ENCODE measurements at places on chromosomes 16 and 17.

DNA sequence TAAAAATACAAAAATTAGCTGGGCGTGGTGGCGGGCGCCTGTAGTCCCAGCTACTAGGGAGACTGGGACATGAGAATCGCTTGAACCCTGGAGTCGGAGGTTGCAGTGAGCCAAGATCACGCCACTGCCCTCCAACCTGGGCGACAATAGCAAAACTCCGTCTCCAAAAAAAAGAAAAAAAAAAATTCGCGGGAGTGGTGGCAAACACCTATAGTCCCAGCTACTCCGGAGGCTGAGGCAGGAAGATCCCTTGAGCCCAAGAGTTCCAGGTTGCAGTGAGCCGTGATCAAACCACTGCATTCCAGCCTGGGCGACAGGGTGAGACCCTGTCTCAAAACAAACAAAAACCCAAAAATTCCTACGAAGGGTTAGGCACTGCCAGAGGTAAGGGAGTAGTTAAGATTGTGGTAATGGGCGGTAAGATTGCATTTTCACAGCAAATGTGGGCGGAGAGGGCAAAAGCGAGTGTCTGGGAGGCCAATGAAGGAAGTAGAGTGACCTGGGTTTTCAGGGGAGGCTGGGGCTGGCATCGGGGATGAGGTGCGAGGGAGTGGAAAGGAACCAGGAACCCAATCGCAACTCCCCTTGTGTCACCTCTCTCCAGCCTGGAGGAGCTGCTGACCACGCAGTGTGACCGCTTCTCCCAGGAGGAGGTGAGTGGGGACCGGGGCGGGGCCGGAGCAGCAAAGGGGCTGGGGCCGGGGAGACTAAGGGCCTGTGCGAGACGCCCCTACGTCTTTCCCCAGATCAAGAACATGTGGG lies 2.6 kb downstream of the MYL11 start:
- DNase-seq, result no peak

DNA sequence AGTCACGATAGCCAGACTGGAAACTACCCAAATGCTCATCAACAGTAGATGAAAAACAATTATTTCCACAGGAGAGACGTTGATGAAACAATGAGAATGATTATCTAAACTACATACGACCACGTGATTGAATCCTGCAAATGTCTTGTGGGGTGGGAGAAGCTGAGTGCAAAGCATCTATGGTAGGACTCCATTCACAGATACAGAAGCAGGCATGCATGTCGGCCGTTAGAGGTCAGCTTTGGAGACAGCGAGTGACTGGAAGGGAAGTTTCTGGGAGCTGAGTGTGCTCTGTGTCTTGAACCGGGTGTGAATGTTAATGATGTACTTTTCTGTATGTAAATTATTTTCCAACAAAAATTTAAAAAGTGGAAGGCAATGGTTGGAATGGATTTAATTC lies 71.5 kb upstream of the DNAJA2 start:
- no peak for DNase-seq

DNA sequence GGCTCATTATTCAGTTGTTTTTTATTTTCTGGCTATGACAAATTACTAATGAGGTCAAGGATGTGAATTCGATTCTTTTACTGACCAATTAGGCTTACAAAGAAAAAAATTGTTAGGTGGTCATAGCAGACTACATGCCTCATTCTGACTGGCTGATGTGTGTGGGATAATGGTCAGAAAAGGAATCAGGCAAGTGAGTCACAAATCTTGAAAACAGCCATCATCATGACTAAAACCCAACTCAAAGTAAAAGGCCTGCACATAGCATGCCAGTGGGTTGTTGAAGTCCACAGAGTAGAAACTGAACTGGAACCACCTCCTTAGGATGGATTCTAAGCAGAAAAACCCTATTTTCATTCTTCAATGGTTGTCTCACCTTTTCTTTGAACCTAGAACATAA lies 8.6 kb downstream of the RPGRIP1L start:
- DNase-seq, result no peak

DNA sequence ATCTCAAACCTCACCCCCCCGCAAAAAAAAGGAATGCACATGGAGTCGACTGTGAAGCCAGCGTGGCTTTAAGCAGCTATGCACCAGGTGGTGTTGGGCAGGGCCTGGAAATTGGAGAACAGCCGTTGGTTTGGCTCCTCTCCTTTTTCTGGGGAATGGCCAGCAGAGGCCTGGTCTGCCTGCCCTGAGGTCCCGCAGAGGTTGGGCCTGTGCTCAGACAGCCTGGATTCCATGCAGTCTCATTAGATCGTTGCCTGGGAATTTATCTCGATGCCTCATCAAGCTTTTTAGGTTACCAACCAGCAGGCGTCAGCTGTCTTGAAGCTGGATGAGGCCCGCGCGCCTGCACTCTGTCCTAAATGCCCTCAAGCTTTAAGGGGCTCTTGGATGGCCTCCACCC lies 9.8 kb downstream of the SLC12A3 start:
- no peak for DNase-seq

DNA sequence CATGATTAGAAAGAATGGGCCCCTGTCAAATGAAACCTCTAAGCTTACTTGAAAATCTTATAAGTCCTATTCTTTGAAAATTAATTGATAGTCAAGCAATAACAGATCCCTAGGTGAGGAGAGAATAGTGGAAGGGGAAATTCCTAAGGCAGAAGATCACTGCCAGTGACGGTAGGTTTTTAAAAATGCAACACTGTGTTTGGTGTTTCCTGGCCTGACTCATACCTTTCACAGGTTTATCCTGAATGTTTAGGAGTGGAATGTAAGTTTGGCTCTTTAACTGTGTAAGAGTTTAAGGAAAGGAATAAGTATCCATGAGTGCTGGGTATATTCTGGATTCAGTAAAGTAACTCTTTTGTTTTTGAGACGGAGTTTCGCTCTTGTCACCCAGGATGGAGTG lies 23.8 kb downstream of the HAPSTR1 start:
- no peak for DNase-seq

- peak; percentile 37 for DNase-seq
These were observed 14.4 kb downstream of the ZNF232 start for GRCh38 chr17:5097101-5097834.

- DNase-seq, result no peak
These were observed 31.2 kb downstream of the CDH3 start for GRCh38 chr16:68676113-68676860.

GRCh38 chr16:56935201-56935600 lies 3.3 kb downstream of the HERPUD1 start:
- DNase-seq, result no peak

DNA sequence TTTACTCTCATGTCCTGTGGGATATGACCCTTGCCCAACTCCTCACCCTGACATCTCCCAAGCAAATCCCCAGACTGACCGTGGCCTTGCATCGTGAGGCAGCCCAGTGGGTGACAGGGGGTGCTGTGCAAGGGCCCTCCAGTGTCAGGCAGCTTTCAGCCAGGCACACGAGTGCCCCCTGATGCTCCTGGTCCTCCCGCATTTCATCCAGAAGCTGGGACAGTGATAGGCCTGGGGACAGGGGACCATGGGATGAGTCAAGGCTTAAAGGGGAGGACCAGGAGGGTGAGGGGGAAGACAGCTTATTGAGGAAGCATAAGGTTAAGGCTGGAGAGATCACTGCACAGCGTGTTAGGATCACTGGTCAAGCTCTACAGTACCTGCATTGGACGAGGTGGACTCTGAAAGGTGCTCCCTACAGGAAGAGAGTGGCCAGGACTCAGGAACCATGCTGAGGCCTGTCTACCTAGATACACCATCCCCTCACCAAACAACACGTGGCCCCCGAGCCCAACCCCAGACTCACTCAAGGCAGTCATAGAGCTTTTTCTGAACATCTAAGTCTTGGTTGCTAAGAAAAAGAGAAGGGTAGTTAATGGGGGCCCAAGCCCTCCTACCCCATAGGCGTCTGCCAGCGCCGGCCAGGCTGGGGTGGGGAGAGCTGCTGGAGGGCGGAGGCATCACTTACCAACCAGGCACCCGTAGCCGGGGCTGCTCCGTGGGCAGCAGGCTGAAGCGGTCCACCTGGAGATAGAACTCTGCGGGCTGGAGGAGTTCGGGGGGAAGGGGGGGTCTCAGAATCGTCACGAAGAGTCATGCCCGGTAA lies 998 bp downstream of the ACD start:
- no peak for DNase-seq

DNA sequence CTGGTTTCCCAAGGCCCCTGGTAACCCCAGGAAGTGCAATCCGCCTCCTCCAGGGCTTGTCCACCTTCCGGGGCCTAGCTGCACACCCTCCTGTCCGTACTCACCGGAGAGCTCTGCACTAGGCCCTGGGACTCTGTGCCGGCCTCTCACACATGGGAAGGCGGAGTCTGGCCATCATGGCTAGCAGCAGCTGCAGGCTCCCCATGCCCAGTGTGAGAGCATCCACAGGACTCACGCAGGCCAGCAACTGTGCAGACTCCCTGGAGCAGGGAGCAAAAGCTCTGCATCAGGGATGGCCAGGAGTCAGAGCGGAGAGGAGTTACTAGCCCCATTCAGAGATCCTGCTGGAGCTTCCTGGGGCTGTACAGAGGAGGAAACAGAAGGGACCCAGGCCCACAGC lies 20.2 kb downstream of the FOXN1 start:
- no peak for DNase-seq

DNA sequence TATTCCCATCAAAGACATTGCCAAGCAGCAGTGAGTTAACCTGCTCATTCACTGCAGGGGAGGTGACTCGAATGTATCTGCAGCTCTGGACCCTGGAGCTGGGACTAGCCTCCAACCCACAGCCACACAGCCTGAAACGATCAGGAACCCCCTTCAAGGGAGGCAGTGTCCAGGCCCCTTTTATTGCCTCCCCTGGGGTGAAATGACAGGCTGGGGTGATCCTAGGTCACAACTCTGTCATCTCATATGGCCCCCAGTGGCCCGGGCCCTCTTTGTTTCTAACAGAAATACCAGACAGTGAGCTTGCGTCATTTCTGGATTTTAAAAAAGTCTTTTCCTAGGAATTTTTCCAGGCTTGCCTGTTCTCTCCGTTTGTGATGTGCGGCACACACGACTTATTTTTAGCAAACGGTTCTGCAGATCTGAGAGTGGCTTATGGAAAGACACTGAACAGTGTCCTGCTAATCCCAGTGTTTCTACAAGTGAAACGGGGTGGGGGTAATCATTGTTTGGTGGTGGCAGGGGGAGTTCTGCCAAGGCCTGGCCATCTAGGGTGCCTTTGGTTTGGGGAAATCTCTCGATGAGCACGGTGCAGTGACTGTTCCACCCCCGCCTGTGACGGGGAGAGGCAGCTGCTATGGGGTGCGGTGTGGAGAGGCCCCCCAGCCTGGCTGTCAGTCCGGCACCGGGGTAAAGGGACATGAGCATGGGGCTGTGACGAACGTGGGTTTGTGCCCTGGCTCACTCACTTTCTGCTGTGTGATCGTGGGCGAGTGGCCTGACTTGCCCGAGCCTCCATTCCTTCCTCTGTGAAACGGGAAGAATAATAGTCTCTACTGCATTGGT lies 27.2 kb downstream of the NAGPA start:
- DNase-seq, result no peak

GRCh38 chr16:65598621-65599020 lies 476.8 kb upstream of the CDH11 start:
- DNase-seq, result no peak

GRCh38 chr17:47844227-47844626 lies 3.2 kb upstream of the SCRN2 start:
- no peak for DNase-seq

- DNase-seq, result no peak
These were observed 75.8 kb downstream of the UTP18 start for GRCh38 chr17:51335883-51336822.

- DNase-seq, result no peak
These were observed 4.0 kb upstream of the PHKG2 start for GRCh38 chr16:30744183-30744582.

DNA sequence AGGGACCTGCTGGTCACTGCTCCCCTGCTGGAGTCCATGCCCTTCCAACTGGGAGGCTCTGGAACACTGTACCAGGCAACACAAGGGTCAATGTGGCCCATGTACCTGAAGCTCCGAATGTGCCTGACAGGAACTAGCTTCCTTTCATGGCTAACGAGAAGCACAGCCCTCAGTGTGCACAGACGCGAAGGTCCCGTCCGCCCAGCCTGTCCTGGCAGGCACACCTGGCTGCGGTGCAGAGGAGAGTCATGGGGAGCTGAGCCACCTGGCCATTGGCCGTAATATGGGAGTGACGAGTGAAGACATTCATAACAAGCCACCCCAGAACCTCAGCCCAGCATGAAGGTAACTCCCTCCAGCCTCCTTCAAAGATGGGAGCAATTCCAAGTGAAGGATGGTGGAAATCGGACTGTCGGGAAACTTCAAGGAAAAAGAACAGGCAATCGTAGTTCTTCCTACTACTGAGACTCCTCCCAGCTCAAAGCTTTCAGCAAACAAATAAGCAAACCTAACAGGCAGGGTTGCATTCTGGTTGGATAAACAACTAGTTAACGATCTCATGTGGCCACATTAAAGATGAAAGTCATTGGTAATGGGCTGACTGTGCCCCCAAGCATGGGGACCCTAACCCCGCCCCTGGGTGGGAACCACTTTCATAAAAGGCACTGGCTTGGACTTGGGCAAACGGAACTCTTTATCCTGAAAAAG lies 13.2 kb downstream of the TMEM11 start:
- no peak for DNase-seq

- DNase-seq, result no peak
These were observed 9.9 kb upstream of the SPPL2C start for GRCh38 chr17:45834471-45835396.

GRCh38 chr17:75535119-75535537 lies 9.6 kb downstream of the LLGL2 start:
- DNase-seq, result no peak

- DNase-seq, result no peak
These were observed 2.5 kb upstream of the SMPD3 start for GRCh38 chr16:68450741-68451255.

GRCh38 chr16:74568961-74569631 lies 37.8 kb downstream of the GLG1 start:
- DNase-seq, result no peak

GRCh38 chr17:30378241-30378824 lies 394 bp upstream of the CPD start:
- peak; percentile 38 for DNase-seq
